Colonic mucosa (tissue), 4 donors: ENCODE measurements at places on chromosomes 6 and 20.
A peak's percentile ranks its signal among the peaks of the same experiment; 100 is the strongest.

DNA sequence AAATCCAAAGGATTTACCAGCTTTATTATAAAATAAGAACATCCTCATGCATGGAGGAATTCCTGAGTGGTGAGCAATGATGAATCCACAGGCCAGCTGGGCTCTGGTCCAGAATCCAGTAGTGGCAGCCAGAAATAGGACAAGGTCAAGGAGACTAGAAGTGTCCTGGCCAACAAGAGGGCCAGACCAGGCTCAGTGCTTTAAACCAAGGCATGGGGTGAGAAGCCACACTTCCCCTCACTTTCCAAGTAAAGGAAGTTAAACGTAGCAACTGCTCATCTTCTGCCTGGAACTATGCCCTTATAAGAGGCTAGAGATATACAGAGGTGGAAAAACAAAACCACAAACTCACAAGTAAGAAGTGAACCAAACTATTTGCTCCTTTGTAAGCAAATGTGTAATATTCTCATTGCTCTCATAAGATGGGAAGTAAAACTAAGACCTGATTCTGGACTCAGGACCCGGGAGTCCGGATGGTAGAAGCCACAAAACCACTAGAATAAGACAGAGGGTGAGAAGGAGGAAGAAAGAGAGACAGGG, 253.2 kb downstream of the UST start:
- peak; percentile 32 for DNase-seq

- no peak for DNase-seq
Measured at GRCh38 chr6:87334683-87335082, 5.6 kb upstream of the GJB7 start.

GRCh38 chr6:11364971-11365397, 132.5 kb upstream of the NEDD9 start:
- no peak for DNase-seq

DNA sequence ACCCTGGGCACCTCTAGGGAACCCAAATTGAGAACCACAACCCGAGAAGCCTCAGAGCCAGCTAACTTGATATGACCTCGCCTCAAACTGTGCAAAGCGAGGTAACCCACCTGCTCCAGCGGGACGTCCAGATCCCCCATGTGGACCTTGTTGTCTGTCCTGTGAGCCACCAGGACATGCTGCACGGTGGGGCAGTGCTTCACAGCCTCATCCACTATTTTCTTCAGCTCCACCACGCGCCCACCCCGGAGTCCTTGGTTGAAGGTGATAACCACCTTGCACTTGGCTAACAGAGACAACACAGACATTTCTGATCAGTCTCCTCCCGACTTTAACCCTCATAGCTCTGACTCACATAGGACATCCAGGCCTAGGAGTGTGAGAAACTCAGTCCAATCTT, 30.8 kb upstream of the APMAP start:
- no peak for DNase-seq

DNA sequence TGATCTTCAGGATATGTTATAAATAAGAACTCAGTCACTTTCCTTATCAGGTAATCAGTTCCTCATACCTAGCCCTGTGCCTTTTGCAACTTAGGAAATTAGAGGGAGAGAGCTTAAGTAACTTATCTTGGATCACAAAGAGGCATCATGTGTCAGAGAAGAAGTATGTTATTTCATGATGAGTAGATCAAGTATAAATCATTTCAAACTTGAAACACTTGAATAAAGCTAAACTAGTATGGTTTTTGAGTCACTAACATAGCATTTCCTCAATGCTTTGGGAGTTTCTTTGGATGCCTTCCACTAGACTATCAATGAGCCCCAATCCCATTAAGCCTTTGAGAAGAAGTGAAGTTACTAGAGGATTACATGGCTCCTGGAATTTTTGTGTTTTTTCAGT, 102.6 kb upstream of the TNFAIP3 start:
- DNase-seq: no peak

- DNase-seq: no peak
Measured at GRCh38 chr6:157133856-157134255, 189.5 kb downstream of the TMEM242 start.

DNA sequence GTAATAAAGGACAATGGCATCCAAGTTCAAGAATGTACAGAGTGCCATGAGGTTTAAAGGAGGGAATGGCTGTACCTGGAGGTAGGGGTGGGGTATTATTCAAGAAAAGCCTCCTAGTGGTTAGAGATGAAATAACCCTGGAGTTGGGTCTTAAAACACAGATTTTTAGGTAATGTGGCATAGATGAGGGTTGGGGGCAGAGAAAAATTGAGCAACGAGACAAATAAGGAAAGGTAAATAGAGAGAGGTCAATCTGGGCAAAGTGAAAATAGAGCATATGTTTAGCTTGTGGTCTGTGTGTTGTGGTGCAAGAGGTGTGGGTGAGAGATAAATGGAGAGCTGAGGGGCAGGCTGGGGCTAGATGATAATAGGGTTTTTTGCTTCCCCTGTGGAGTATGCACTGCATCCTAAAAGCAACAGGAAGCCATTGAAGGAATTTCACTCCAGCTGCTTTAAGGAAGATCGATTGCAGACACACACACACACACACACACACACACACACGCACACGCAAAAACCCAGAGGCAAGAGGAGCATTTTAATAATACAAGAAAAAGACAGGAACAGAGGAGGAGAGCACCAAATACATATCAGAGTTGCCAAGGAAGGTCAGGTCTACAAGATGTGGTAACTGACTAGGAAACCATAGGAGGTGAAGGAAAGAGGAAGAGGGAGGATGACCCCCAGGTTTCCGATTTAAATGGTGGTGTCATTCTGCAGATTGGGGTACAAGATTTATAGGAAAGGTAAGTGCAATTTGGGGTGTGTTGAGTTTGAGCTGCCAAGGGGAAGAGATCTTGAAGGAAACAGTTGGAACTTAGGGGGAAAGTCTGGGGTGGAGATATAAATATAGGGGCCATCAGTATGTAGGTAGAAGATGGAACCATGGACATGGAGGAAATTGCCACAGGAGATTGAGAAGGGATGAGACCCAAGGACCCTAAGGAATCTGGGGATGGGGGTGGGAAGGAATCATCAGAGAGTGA, 31.3 kb upstream of the ADGRF1 start:
- no peak for DNase-seq

DNA sequence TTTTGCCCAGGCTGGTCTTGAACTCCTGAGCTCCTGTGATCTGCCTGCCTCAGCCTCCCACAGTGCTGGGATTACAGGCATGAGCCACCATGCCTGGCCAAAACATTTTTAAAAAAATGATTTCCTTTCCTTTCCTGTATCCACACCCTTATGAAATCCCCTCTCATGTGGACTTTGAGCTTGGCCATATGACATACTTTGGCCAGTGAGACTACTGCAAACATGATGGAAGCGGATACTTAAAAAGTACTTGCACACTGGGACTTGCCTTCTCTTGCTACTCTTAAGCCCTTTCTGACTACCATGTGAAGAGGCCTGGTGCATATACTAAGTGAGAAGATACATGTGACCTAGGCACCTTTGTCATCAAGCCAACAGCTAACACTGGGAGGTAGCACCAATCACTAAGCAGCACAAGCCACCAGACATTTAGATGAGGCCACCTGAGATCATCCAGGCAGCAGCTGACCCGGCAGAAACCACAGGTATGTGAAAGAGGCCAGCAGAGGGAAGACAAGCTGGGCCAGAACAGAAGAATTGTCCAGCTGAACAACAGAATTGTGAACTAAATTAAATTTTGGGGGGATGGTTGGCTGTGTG, 78.5 kb upstream of the HDAC2 start:
- peak; percentile 32 for DNase-seq

DNA sequence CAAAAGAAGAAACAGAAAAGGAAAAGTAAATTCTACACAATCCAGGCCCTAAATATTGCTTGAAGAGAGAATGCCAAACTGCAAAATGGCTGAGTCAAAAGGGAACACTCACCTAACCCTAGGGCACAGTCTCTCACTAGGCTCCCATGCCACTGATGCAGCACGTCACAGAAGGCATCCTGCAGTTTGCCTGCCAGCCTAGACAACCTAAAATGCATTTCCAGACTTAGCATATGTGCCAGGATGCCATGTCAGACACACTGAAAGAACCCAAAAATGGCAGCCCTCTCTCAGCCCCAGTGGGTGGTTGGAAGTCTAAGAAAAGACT, 10.6 kb upstream of the SIRPD start:
- no peak for DNase-seq

- DNase-seq: no peak
Measured at GRCh38 chr20:48178633-48179032, 393.4 kb upstream of the SULF2 start.

- DNase-seq: peak; percentile 20
Measured at GRCh38 chr6:36622901-36623546, 28.9 kb downstream of the SRSF3 start.

DNA sequence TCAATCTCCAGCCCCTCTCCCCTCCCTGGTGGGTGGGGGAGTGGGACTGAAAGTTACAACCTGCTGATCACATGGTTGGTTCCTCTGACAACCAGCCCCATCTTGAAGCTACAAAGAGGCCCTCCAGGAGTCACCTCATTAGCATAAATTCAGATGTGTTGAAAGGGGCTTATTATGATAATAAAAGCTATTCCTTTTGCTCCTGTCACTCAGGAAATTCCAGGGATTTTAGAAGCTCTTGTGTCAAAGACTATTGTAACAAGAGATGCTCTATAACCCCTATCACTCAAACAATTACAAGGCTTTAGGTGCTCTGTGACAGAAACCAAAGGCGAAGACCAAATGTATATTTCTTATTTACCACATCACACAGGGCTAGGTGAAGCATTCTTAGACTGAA, 30.1 kb upstream of the MBOAT1 start:
- DNase-seq: no peak

- DNase-seq: no peak
Measured at GRCh38 chr20:23092384-23092756, 6.2 kb upstream of the CD93 start.

- DNase-seq: no peak
Measured at GRCh38 chr6:14379568-14379967, 262.0 kb downstream of the CD83 start.

- no peak for DNase-seq
Measured at GRCh38 chr20:63973160-63973479, 3.4 kb upstream of the ZNF512B start.

DNA sequence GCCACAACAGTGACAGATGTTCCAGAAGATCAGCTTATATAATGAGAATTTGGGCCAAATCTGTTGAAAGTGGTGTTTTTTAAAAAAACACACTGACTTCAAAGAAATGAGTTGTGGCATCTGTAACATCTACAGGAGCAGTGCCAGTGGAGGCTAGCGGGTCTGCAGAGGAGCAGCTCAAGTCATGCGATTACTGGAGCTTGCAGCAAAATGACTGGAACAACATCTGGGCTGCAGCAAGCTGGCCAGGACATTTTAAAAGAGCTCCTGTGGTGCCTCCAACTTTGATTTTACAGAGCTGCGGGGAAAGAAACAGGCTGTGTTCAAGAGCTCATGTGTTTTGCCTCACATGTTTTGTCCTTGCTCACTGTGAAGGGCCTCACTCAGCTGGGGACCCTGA, 57.2 kb downstream of the TBX18 start:
- DNase-seq: no peak

- DNase-seq: no peak
Measured at GRCh38 chr20:34175079-34175478, 63.0 kb upstream of the EIF2S2 start.

- DNase-seq: no peak
Measured at GRCh38 chr6:144847916-144848315, 562.8 kb downstream of the UTRN start.

- no peak for DNase-seq
Measured at GRCh38 chr6:154898821-154899220, 96.3 kb upstream of the TIAM2 start.

GRCh38 chr6:169960886-169961611, 209.6 kb downstream of the ERMARD start:
- DNase-seq: peak; percentile 16

- peak; percentile 77 for DNase-seq
Measured at GRCh38 chr6:42315991-42316970, 98.6 kb upstream of the MRPS10 start.

DNA sequence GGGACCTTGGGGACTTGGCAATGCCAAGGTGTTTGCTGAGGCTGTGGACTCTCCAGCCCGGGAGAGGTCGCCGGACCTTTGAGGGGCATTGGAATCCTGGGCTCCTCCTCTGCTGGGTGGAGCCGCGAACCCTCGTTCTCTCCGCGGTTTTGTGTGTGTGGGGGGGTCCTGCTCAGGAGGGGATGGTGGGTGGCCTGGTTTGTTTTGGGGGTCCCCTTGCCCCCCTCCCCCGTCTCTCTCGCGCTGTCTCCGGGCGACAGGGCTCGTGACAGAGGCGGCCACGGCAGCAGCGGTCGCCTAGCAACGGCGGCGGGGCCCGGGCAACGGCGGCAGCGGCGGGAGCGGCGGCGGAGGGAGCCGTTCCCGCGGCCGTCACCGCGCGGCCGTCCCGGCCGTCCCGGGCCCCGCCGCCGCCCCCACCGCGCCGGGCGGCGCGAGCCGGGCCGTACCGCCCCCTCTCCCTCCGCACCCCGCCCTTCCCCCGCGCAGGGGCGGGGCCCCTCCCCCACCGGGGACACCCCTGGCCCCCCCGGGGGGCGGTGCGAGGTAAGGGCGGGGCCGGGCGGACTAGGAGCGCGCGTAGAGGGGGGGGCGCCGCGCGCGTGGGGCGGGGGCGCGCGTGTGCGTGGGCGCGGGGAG, 7.8 kb downstream of the SYNGAP1 start:
- peak; percentile 65 for DNase-seq

DNA sequence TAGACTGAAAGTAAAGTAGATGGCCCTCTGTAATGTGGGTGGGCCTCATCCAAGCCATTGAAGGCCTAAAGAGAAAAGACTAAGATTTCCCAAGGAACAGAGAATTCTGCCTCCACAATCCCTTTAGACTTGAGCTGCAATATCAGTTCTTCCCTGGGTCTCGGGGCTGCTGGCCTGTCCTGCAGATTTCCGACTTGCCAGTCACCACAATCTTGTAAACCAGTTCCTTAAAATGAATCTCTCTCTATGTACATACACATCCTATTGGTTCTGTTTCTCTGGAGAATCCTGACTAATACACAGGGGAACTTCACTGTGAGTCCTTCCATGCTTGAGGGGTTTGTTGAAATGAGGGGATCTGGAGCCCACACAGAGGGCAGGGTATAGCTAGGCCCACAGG, 12.9 kb downstream of the CCDC170 start:
- no peak for DNase-seq

GRCh38 chr6:136405420-136406029, 115.9 kb upstream of the BCLAF1 start:
- DNase-seq: peak; percentile 49

GRCh38 chr6:144321839-144322591, 36.9 kb downstream of the UTRN start:
- DNase-seq: no peak

- no peak for DNase-seq
Measured at GRCh38 chr6:169561665-169562064, 140.2 kb downstream of the WDR27 start.

DNA sequence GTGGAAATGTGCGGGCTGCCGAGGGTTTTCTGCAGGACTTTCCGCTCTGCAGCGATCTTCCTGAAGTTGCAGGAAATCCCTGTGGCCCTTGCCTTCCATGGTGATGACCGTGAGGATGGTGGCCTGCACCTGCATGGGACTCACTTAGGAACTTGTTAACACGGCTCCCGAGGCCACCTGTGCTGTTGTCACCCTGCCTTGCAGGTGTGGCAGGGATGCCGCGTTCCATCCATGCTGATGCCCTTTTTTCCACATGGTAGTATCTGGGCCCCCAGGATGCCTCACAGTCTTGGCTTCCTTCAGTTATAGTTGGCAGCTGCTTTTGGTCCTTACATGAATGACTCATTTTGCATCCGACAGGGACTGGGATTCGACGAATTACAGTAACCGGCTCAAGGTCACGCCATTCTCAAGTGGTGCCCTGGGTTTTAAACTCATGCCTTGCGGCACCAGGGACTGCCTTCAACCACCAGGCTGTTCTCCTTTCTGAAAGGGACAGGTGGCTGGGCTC, 37.2 kb downstream of the SYNJ2 start:
- no peak for DNase-seq
